NCI-H2029 treated with DMSO at 0.1 percent for 48 hours (cell line): ENCODE measurements at places on chromosomes 3 and 15.

DNA sequence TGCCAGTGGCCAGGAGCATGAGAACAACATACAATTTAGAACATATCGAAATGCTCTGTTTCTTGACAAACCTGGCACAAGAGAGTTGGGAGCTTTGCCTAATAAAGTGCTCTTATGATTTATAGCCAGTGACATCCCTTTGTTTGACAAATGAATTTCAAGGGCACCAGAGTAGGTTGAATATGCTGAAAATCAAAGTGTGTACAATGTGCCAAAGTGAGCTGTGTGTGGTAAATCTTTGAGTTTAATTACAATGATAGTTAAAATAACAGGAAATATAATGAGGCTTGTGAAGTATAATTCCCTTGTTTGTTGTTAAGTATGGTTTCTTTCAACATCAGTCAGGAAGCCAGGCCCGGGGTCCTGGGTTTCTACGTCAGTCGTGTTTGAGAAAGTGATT lies 211.9 kb downstream of the EBLN2 start:
- no peak for DNase-seq

DNA sequence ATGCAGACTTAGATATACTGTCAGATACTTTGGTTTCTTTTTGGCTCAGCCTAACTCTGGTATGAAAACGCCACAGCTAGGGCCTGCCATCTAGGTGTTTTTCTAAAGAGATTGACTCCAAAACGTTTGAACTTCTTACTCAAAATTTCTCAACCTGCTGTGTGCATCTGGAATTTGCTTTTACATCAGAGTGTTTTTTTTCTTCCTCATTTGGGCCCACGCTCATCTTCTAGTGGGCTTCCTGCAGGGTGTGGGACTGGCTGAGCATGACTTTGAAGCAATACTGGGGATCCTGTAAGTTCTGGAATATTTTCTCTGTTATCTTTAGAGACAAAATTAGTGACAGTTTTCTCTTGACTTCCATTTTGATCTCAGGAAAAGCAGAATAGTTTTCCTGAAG lies 117.8 kb downstream of the NR1D2 start:
- DNase-seq, result no peak

GRCh38 chr15:101266034-101266433 lies 11.3 kb downstream of the SELENOS start:
- DNase-seq, result no peak

DNA sequence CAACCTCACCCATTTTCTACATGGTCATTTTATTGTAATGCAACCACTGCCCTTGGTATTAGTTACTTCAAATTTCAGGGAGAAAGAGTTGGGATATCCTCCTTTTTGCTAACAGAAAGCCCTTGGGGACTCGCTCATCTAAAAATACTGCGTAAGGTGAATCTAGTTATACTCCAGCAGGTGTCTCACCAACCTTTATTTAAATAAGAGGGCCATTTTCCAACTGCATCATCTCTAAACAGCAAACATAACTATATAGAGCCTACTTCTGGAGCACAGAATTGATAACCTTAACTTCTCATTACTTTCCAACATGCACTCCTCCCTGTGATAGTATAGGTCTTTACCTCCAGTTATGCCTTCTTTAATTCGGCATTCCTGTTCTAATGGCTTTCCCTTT lies 77.5 kb downstream of the TBL1XR1 start:
- no peak for DNase-seq

GRCh38 chr3:5694266-5694665 lies 506.8 kb downstream of the EDEM1 start:
- no peak for DNase-seq

- no peak for DNase-seq
Observed at GRCh38 chr3:172148241-172148640, 108.9 kb downstream of the FNDC3B start.

DNA sequence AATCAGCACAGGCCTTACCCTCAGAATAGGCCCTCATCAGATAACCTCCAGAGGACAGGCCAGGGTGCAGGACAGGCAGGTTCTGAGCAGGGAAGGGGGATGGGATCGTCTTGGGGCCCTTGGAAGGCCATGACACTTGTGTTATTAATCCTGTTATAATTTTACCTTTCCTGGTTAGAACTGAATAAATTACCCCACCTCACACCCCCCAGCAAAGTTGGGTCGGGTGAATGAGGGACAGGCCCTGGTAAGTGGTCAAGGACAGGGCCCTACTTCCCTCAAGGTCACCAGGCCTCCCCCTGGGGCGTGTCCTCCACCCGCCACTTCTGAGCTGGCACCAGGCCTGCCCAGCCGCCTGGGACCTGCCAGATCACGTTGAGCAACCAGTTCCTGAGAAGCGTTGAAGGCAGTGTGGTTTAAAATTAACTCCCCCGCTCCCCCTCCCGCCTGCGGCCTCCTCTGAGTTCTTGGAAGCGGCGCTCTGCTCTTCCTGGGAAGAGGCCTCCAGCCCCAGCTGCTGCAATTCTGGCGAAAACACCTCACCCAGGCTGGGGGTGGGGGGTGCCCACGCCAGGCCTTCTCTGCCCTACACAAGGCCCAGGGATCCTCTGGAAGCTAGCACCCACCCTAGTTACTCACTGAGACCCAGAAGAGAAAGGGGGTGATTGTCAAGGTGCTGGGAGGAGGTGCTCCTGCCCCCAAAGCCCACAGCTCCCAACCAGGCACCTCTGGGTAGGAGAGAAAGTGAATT lies 10.6 kb downstream of the CISH start:
- DNase-seq, result peak; percentile 83

DNA sequence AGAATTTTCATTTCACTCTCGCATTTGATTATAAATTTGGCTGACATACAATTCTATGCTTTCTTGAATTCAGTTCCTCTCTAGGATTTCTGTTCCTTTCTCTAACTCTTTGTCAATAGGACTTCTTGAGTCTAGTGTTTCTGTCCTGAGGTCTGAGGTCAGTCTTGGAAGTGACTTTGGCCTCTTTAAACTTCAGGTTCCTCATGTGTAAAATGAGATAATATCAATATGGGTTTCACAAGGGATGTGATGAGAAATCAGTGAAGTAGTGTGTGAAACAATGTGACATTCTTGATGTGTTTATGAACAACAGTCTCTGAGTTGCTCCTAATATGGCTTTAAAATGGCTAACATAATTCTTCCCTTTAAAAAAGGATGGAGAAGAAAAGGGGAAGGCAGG lies 92.2 kb downstream of the SV2B start:
- no peak for DNase-seq
